PC-9 (cell line): ENCODE measurements at places on chromosomes 11 and 22. TPM values are rescaled to one million over a fixed set of nuclear protein-coding genes. Genes with fewer than 3 reads are reported as not detected.

CASP5 gene
- not detected in 2 replicates for total RNA-seq

GAS2L1 gene
- total RNA-seq, result 15.2 and 16.6 TPM in 2 replicates

DNA sequence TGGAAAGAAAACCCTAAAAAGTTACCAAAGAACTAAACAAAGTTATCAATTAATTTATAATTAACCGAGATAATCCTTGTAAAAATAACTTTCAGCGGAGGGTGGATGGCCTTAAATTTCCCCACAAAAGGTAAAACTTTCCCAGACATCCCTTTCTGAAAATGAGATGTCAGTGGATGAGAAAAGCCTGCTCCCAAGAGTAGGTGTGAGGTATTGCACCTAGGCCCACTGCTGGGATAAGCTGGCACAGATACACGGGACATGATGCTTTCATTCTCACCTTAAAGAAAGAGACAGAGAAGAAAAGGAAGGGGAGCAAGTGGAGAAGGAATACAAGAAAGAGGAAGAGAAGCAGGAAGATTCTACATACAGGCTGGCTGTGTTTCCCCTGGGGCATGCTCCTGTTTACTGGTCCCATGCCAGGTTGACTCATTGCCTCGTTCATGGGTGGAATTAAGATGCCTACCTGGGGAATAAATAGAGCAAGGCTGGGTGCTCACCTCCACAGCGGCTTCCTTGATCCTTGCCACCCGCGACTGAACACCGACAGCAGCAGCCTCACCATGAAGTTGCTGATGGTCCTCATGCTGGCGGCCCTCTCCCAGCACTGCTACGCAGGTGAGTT is at the start of gene SCGB2A2:
TSS of gene SCGB2A2 (plus strand) at position 505 of the 625 bp plus-strand sequence. CDS start at position 564, 59 bp downstream.
- DNase-seq, result no peak

UBQLNL gene
- 0.15 TPM in 1 of 2 replicates, not detected in the other for total RNA-seq

DNA sequence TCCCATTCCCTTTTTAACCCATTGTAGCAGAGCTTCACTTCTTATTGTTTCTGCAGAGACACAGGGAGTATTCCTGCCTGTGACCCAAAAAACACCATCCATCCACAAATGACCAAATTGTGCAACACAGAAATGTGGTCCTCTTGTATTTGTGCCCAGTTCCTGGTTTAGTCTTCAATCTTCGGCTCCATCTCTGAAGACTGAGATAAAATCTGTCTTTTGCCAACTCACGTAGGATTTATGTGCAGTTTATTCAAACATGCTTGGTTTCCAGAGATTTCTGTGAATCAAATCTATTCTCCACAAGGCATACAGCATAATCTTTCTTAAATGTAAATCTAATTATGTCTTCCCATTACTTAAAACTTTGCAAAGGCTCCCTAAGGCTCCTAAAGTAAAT is 307.0 kb downstream of the AASDHPPT start:
- DNase-seq, result no peak

- no peak for DNase-seq
Measured at GRCh38 chr11:117387992-117388755, 60.5 kb downstream of the CEP164 start.

- DNase-seq, result no peak
Measured at GRCh38 chr22:30600921-30601320, 6.1 kb upstream of the TCN2 start.

- no peak for DNase-seq
Measured at GRCh38 chr11:45053736-45054446, 92.5 kb upstream of the PRDM11 start.

- DNase-seq, result peak; percentile 53
Measured at GRCh38 chr11:82718307-82718706, 15.4 kb downstream of the FAM181B start.

DNA sequence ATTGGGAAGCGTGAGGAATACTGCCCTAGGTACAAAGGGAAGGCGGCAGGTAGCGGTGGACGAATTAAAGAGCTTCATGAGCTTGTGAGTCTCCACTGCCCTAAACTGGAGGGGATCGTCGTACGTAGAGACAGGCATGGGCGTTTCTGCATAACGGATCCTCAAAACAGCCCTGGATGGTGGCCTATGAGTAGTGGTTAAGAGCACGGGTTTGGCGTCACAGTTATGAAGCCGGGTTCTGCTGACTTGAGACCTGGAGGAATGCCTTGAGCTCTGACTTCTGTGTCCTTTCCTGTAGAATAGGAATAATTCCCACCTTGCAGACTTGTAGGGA is 335 bp downstream of the TMEM138 start:
- DNase-seq, result peak; percentile 57

- no peak for DNase-seq
Measured at GRCh38 chr11:12356944-12357655, 20.3 kb upstream of the PARVA start.

GRCh38 chr11:70397336-70397982 is 870 bp upstream of the CTTN start:
- DNase-seq, result no peak

NXPE4 gene
- not detected in 2 replicates for total RNA-seq

DNA sequence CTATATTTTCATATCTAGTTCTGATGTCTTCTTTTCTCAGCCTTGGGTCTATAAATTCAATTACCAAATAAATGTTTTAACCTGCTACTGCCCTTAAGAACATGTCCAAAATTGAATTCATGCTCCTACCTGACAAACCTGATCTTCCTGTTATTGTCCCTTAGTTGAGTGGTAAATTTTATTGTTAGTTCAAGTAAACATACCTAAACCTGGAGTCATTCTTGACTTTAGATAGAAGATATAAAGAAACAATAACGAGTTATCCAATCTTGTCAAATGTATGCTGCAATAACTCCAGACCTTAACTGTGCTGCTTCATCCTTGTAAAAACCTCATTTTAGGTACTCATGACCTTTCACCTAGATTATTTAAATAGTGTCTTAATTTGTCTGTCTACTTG is 34.6 kb upstream of the SC5D start:
- no peak for DNase-seq

DNA sequence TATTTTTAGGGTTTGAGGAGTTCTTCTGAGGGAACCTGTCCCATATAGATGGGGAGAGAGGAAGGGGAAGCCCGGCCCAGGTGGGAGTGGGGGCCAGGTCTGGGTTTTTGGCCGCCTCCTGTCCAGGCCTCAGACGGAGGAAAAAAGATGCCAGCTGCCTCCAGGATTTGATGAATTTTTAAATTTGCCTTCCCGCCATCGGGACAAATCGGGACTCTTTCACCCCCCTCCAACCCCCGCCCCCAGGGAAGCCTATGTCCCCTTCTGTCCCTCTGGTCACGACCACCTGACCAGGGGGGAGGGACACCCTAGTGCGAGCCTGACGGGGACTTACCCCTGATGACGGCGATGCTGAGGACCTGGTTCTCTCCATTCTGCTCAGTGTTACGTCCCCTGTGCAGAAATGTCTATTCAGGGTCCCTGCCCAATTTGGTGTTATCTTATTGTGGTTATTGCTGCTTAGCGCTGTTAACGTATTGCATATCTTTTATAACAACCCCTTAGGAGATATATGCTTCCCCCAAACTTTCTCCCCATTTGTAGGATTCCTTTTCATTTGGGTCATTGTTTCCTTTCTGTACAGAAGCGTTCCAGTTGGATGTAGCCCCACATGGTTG is 115.9 kb upstream of the GRK3 start:
- no peak for DNase-seq

GRCh38 chr11:6693342-6694228 is 10.4 kb upstream of the MRPL17 start:
- peak; percentile 6 for DNase-seq

DNA sequence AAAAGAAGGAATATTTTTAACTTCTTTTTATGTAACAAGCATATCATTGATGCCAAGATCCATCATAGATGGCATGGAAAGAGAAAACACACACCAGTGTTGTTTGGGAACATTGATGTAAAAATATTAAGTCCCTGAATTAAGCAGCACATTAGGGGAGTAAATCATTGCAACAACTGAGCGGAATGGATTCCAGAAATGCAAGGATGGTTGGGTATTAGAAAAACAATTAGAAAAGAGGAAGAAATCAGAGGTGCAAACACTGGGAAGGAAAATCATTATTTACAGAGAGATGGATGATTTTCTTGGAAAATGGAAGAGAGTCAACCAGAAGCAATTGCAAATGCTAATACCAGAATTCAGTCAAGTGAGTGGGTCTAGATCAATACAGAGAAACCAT is 8.1 kb downstream of the SMIM38 start:
- no peak for DNase-seq

DNA sequence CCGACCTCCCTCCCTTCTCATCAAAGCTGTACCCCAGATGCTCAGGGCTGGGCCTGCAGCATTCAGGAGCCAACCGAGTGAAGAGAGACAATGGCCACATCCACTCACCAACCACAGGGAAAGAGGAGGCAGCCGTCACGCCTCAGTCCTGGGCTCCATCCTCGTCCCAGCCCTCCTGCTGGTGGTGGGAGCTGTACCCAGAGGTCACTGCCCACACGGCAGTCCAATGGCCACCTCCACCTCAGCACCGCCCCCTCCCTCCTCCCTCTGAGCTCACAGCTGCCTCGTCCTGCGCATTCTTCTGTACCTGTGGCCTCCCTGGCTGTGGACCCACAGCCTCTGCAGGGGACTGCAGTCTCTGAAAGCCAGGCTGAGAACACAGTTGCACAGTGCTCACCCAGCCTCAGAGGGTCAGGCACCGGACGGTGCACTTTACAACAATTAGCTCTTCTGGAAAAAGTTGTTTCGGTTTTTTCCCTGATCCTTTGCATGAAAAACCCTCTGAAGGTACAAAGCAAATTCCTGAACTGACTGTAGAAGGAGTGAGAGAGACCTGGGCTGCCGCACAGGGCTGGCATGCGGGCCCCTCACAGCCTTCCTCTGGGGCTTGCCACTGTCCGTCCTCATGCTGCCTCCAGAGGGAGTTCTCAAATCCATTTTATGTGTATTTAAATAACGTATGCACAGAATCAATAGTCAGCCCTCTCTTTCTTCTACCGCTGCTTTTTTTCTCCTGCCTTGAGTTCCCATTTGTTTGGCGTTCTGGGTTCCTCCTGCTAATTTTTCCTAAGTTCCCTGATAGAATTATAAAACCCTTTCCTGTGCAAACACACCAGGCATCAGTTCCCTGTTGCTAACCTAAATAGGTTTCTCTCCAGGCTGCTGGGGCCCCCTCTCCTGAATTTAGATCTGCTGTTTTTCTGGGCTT is 52.7 kb downstream of the PHF21B start:
- no peak for DNase-seq

DNA sequence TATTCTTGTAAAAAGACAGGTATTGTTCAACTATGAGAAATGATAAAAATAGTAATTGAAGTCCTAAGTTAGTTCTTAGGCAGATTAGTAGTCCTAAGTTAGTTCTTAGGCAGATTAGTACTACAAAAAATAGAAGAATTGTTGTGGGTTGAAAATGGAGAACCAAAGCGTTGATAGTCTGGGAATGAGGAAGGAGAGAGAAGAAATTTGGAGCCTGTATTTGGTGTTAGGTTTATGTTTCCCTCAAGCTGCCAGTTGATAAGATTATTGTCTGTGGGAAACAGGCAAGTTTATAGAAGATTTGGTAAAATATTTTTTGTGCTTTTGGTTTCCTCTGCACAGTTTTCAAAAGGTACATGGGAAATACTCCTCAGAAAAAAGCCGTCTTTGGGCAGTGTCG is 3.6 kb downstream of the BCO2 start:
- no peak for DNase-seq

LRRC32 gene
- total RNA-seq, result 0.53 TPM in 1 of 2 replicates, not detected in the other

DNA sequence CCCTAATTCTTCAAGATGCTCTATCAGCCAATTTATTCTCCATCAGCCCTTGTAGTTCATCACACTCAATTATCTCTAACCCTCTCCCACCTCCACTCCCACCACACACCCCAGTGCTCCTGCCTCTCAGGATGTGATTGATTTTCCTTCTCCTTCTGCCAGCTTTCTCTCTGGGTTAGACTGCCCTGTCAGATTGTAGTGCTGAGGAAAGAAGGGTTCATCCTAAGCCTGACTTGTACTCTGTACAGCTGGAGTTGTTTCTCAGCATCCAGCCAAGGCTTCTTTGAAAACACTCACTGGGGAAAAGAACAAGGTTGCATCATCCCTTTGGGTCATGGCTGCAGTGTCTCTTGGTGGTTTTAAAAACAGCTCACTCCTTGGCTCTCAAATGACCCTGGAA is 61.2 kb downstream of the CECR2 start:
- DNase-seq, result no peak

DNA sequence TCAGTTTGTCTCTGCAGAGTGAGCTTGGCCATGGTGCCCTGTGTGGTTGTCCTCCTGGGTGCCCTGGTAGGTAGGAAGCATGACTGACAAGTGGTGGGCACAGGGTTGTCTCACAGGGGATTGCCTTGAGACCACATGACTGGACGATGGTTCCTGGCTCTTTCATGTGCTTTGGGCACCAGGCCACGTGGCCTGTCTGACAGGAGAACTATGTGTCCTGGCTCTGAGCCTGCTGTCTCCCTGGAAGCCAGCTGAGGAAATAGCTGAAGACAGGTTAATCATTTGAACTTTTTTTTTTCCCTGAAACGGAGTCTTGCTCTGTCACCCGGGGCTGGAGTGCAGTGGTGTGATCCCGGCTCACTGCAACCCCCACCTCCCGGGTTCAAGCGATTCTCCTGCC is 93.2 kb downstream of the LDLRAD3 start:
- DNase-seq, result no peak

RIMBP3C gene
- 0.13 and 0.15 TPM in 2 replicates for total RNA-seq

CTSD gene
- 735 and 993 TPM in 2 replicates for total RNA-seq

PANX3 gene
- not detected in 2 replicates for total RNA-seq

GRCh38 chr22:41226723-41227655 is 13.7 kb downstream of the CHADL start:
- no peak for DNase-seq

OR6X1 gene
- total RNA-seq, result not detected in 2 replicates

SLC43A3 gene
- total RNA-seq, result 35.7 and 41.3 TPM in 2 replicates

DNA sequence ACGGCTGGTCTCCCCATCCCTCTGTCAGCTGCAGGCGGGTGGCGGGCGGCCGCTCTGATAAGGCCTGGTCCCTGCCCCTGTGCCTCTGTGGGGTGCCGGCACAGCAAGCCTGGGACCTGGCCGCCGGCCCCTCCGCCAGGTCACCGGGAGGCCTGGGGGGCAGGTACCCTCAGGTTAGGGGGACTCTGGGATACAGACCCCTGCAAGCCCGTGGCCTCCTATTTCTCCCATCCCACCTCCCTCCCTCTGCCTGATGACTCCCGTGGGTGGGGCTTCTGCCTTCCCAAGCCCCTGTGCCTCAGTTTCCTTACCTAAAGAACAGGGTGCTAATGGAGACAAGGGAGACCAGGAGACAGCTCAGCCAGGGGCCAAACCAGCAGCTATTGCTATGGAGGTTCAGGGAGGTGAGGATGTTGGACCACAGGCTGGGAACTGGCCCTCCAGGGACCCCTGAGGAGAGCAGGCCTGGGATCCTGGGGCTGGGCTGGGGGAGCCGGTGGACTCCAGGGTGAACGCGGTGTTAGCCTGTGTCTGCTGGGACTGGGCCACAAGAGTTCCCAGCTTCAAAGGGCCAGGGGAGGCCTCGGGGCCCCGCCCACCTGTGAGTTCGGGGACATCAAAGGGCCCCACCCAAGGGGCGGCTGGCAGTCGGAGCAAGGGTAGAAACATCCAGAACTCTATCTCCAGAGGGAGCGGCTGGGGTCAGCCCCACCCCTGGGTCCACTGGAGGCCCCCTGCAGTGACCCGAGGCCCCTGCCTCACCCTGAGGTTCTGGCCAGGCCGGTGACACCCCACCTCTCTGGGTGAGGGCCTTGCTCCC is 32.0 kb upstream of the TH start:
- DNase-seq, result no peak

INCENP gene
- total RNA-seq, result 122 and 154 TPM in 2 replicates

NADSYN1 gene
- 118 and 120 TPM in 2 replicates for total RNA-seq

GRCh38 chr22:24088816-24089215 is 77.7 kb downstream of the CABIN1 start:
- DNase-seq, result no peak

TSGA10IP gene
- not detected in 2 replicates for total RNA-seq
